Activated T-cell treated with anti-CD3 and anti-CD28 coated beads for 24 hours (primary cell): ENCODE measurements at places on chromosomes 3 and 15.

- DNase-seq = no peak
Measured at GRCh38 chr3:98445949-98446406, 17.0 kb upstream of the OR5K1 start.

GRCh38 chr3:100900671-100901335 is 92.4 kb downstream of the ABI3BP start:
- DNase-seq = no peak

- DNase-seq = no peak
Measured at GRCh38 chr3:168102735-168103410, 7.1 kb upstream of the GOLIM4 start.

- DNase-seq = no peak
Measured at GRCh38 chr3:53842436-53843194, 3.6 kb downstream of the CHDH start.

DNA sequence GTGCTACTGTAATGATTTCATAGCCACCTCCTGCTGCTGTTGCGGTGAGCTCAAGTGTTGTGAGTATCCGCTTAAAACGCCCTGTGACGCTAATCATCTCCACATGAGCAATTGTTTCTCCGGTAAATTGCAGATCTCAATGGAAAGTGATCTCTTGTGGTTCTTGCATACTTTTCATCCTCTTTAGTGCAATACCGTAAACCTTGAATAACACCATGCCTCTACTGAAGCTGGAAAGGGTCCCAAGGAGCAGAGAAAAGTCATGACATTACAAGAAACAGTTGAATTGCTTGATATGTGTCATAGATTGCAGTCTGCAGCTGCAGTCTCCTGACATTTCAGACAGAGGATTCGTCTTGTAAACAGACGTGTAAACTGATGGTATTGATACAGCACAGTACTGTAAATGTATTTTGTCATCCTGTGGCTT is 6.0 kb upstream of the CEMIP start:
- no peak for DNase-seq
